ENCODE measurements at places on chromosomes 5 and 9. TPM values are rescaled to one million over a fixed set of nuclear protein-coding genes. Genes with fewer than 3 reads are reported as not detected.

STPG3 gene
- not detected for total RNA-seq

DNA sequence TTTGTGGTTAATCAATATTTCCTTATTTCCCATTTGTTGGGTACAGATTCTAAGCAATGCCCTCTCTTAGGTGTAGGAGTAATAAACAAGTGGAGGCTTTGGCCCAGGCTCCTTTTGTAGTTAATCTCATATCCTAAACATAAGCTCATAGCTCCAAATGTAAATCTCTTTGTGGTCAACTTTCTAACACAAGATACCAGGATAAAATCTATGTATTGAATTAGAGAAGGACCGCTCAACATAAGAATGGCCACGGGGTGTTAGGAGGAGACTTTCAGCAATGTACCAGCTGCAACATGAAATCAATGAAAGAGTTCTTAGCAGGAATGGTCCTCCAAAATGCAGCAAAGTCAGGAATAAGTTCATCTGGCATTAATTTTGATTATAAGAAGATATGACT, 334.5 kb upstream of the ITGA1 start:
- H3K27me3 ChIP-seq = no peaks in the 10 kb centered on the region
- no peak for DNase-seq
- no peaks in the 10 kb centered on the region for H3K36me3 ChIP-seq

GRCh38 chr5:133421394-133421793, 190.9 kb downstream of the FSTL4 start:
- DNase-seq = peak; percentile 42
- no peaks in the 10 kb centered on the region for H3K4me1 ChIP-seq
- no peak overlapping the region for H3K4me3 ChIP-seq
- H3K36me3 ChIP-seq = no peaks in the 10 kb centered on the region
- no peak overlapping the region for H3K27ac ChIP-seq

- H3K4me1 ChIP-seq = peaks cover 40% of the 10 kb centered on the region
- no peak for DNase-seq
- no peaks in the 10 kb centered on the region for H3K27me3 ChIP-seq
- no peak overlapping the region for H3K4me3 ChIP-seq
- H3K36me3 ChIP-seq = peaks cover 5% of the 10 kb centered on the region
Measured at GRCh38 chr5:88734191-88734640, 148.8 kb downstream of the MEF2C start.

DNA sequence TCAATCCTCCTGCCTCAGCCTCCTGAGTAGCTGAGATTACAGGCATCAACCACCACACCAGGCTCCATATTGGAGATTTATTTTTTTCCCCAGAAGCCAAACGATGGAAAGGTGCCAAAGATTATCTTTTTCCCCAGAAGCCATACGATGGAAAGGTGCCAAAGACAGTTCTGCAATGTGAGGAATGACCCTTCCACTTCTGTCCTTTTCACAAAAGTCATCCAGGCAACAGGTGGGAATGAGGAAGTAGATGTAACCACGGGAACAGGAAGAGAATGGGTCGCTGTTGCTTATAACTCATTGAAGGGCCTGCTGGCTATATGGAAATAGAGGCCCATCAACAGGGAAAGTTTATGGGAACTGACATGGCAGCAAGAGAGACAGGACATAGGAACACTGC, 233.7 kb upstream of the MSX2 start:
- H3K4me1 ChIP-seq = no peaks in the 10 kb centered on the region
- no peaks in the 10 kb centered on the region for H3K27me3 ChIP-seq
- DNase-seq = no peak
- H3K27ac ChIP-seq = no peak overlapping the region
- H3K36me3 ChIP-seq = no peaks in the 10 kb centered on the region
- no peak overlapping the region for H3K4me3 ChIP-seq

DNA sequence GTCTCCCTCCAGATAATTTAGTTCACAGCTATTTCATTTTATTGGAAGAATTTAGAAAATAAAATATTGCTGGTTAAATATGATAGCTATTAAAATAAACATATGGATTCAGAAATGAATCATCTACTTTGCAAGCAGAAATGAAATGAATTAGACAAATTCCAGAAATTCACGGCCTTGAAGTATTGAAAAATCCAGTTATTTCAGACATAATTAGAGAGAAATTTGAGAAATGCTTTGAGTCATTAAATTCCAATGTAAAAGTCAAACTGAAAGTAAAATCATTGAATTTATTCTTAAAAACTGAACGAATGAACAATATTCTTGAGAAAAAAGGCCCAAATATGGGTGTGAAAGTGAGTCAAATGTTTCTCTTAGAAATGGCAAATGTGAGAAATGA, 632.6 kb upstream of the EDIL3 start:
- H3K27me3 ChIP-seq = no peaks in the 10 kb centered on the region
- no peak for DNase-seq
- H3K4me1 ChIP-seq = no peaks in the 10 kb centered on the region
- H3K27ac ChIP-seq = no peak overlapping the region
- no peaks in the 10 kb centered on the region for H3K36me3 ChIP-seq

Measured in right atrium auricular region (tissue), 2 donors.